ENCODE measurements at places on chromosomes 2 and 18.

GRCh38 chr2:20042531-20042930 is 8.9 kb downstream of the LAPTM4A start:
- DNase-seq = no peak

- DNase-seq = no peak
Measured at GRCh38 chr2:25712455-25712854, 39.1 kb upstream of the DTNB start.

DNA sequence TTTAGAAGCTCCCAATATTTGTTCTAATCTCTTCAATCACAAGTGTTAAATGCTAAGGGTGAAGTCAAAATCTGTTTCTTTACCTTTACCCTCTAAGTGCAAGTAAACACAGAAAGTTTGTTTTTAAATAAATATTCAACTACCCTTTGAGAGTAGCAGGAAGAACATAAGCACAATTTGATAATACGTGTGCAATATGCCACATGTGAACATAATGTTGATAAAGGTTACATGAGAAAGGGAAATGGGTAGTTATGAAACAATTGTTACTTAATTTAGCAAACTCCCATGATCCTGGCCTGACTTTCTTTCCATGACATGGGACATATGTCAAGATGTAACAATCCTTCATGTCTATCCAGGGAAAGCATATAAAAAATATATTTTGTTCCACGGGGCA is 7.1 kb downstream of the SPRED2 start:
- no peak for DNase-seq

GRCh38 chr2:214934006-214934405 is 124.5 kb upstream of the BARD1 start:
- DNase-seq = no peak

DNA sequence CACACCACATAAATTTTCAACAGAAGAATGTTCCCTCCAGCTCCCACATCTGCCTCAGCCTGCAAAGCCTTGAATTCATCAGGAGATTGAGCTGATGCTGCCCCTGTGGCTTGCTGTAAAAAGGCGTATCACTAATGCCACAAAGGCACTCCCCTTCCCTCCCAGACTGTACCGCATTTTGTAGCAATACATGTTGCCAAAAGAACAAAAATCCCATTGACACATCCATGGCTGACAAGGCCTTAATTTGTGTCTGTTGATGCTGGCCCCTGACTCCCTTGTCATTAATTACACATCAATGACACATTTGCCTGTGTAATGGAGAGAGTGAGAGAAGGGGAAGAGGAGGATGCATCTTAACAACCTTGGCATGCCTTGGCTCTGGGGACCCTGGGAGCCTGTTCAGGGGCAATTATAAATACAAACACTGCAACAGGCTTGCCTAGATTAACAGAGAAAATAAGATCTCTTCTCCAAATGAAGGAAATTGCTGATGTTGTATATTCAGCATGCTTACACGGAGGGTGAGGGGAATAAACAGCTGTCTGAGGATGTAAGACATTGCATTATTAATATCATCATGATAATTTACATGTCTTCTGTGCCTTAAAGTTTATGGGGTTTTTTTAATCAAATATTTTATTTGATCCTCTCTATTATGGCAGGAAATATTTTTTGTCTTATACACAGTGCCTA is 264.0 kb downstream of the SUCLG1 start:
- DNase-seq = no peak

- no peak for DNase-seq
Measured at GRCh38 chr2:204763974-204764703, 218.9 kb downstream of the PARD3B start.

GRCh38 chr2:209499069-209499468 is 75.2 kb downstream of the MAP2 start:
- DNase-seq = no peak

- no peak for DNase-seq
Measured at GRCh38 chr2:188114014-188114413, 177.7 kb upstream of the GULP1 start.

DNA sequence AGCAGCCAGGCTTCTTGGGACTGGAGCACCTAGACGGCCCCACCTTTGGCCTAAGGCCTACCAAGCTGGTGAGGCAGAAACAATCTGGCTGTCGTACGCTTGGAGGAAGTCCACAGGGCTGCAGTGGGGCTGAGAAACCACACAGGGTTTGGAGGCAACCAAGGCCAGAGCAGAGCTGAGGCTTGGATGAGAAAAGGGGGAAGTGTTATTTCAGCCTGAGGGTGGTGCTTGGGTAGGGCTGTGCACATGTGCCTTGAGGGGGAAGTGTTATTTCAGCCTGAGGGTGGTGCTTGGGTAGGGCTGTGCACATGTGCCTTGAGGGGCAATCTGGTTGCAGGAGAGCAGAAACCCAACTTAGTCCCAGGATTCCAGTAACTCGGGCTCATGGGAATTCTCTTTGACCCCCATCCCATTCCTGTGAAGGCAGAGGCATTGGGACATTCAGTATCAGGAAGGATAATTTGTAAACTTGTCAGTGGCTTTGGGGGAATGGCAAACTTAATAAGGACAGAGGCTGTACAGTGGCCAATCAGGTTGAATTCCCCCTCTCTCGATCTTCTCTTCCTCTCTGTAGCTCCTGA is 971 bp upstream of the FBXO41 start:
- DNase-seq = no peak

DNA sequence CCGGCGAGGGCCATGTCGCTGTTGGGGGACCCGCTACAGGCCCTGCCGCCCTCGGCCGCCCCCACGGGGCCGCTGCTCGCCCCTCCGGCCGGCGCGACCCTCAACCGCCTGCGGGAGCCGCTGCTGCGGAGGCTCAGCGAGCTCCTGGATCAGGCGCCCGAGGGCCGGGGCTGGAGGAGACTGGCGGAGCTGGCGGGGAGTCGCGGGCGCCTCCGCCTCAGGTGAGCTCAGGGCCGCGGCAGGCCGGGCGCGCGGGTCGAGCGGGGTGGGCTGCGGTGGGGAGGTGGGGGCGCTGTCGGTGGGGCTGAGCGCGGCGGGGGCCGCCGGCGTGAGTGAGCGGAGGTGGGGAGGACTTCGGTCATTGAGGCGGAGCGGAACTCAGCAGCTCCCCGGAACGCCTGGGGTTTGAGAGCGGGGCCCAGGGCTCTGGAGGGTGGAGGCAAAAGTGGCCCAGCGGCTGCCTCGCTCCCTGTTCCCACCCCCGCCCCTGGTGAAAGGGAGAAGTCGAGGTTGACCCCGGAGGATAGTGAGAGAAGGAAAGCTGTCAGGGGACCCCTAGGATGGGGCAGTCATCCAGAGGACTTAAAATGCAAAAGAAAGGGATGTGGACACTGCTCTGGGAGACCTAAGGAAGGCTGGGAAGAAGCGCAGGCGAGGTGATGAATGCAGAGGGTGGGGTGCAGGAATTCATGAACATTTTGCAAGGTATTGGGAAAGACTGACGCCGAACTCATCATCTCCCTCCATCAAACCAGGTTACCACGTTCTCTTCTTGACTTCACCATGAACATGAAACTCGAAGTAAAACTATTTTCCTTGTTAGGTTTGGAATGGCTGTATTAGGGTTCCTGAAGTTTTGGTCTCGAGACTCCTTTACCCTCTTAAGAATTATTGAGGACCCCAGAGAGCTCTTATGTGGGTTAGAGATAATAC is 633 bp downstream of the MALT1 start:
- DNase-seq = peak; percentile 64

DNA sequence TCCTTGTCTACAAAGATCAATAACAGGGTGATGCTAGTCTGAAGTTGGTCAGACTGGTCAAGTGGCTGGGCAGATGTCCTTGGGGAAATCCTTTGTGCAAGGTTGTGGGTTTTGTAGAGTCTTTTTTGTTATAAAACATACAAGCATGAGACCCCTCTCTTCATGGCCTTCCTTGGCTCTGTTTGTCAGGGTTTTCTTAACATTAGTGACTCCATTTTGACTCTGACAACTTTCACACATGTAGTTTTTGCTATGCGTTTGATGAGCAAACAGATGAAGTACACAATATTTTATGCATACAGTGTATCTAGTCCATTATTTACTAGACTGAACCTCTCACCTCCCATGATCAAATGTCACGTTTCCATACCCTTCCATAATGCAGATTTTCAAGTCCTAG is 151.2 kb upstream of the KLF7 start:
- no peak for DNase-seq

- DNase-seq = no peak
Measured at GRCh38 chr18:12597760-12598159, 60.1 kb downstream of the SPIRE1 start.

GRCh38 chr2:191451116-191451515 is 205.9 kb downstream of the MYO1B start:
- DNase-seq = no peak
